ENCODE measurements at places on chromosomes 11 and 22.

DNA sequence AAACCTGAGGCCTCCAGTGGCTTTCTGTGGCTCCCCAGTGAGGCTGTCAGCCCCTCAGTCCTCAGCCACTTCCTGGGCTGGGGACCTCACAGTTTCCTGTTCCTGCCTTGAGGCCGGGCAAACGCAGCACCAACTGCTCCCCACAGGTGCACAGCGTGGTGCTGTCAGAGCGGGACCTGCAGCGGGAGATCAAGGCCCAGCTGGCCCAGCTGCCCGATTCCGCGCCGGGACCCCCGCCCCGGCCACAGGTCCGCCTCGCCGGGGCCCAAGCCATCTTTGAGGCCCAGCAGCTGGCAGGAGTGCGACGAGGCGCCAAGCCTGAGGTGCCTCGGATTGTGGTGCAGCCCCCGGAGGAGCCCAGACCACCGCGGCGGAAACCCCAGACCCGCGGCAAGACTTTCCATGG is 5.4 kb downstream of the TBC1D10C start:
- no peak for DNase-seq

GRCh38 chr11:34305193-34305592 is 52.6 kb downstream of the ABTB2 start:
- peak; percentile 75 for DNase-seq

DNA sequence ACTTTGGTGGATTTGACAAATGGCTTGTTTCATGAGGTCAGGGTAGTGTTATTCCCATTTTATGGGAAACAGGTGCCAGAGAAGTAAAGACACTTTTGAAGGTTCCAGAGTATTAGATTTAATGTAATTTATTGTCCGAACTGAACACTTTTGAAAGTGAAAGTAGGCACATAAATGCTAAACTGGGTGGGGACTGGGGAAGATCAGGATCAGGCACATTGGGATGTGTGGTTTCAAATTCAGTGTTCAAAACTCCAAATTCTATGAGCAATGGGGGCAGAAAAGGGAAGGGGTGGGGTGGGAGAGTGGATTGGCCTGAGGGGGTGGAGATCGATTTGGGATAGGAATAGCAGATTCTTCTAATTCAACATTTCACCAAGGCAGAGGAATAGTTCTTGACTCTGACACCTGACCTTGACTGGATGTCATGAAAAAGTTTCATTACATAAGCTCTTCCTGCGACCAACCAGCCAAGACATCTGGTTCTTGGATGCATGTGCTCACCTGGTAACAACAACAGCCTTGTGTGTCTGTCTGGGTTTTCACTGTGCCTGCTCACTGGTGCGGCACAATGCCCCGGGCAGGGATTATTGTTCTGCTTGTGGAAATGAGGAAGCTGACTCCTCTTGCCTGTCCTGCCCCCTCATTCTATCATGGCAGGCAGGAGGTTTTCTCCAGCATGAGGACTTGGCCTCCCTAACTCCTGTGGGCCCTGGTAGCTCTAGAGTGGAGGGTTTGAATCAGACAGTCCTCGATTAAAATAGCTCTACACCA is 10.8 kb downstream of the PPFIBP2 start:
- DNase-seq: no peak

GRCh38 chr11:66454828-66455227 is 11.9 kb upstream of the PELI3 start:
- no peak for DNase-seq

- no peak for DNase-seq
Measured at GRCh38 chr11:87136236-87136635, 98.5 kb downstream of the TMEM135 start.

- DNase-seq: no peak
Measured at GRCh38 chr11:86954269-86955110, 705 bp downstream of the FZD4 start.

DNA sequence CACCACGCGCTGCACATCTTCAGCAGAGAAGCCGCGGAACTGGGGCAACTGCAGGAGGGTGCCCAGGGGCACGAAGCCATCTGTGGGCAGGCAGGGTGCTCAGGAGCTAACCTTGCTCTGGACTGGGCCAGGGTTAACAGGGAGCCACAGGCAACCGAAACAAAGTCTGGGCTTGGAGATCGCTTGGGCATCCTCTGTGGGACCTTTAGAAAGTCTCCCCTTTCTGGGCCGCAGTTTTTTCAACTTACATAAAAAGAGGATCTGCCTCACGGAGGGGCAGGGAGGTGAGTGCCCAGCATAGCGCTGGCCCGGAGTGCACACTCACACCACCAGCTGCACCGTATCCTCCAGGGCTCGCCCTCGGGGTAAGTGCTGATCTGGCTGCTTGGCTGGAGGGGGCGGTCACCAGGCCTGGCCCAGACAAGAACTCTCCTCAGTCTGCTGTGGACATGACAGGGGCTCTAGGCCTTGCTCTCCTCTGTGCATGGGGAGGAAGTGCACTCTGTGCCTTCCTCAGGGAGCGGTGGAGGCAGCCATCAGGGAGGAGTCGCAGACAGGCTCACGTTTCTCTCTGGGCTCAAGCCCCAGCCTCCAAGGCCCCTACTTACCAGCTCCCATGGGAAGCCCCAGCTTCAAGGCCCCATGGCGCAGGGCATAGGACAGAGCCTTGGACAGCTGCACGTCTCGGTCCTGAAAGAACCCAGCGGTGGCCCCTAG is 937 bp downstream of the TRPT1 start:
- no peak for DNase-seq

DNA sequence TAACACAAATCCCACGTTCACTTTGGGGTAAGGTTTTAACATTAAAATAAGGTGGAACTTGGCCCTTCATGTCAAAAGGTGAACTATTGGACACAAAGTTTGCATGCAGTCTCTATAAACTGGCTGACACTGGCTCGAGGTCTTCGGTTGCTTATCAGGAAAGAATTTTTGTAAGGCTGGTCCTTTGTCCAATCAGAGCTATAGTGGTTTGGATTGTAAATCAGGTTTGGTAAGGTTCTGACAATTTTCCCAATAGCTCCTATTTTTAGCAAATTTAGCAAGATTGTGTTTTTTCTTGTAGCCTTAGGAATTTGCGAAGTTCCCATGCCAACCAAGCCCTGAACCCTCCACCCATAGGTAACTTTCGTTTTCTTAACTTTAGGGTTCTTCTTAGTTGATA is 17.6 kb upstream of the MED17 start:
- DNase-seq: no peak

DNA sequence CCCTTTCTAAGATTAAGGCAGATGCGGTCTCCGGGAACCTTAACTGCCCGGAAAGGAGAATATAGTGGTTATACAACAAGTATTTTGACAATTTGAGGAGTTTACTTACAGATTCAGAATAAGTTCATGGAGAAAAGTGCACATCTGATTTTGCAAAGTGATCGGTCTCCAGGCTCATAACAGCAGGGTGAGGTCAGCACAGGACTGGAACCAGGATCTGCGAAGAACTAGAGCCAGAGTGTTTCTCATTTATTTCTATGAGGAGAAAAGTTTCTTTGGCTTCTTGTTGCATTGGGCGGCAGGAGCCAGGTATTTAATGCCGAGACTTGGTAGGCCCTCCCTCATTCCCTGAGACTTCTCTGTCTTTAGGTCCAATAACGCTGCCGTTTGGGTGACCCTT is 3.7 kb downstream of the ADAMTS15 start:
- no peak for DNase-seq

Data from HFF-Myc (cell line).